ENCODE measurements at places on chromosomes 1 and 21. TPM values are rescaled to one million over a fixed set of nuclear protein-coding genes. Genes with fewer than 3 reads are reported as not detected.

DNA sequence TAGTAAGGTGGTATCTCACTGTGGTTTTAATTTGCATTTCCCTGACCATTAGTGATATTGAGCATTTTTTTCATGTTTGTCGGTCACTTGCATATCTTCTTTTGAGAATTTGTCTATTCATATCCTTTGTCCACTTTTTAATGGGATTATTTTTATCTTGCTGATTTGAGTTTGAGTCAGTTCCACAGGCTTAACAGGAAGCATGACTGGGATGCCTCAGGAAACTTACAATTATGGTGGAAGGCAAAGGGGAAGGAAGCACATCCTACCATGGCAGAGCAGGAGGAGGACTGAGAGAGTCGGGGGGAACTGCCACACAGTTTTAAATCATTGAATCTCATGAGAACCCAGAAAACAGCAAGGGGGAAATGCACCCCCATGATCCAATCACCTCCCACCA lies 51.1 kb downstream of the ODF2L start:
- no peak for DNase-seq

The TNNT2 gene
- total RNA-seq, result not detected

- DNase-seq, result no peak
Measured at GRCh38 chr1:201261771-201262547, 21.3 kb upstream of the PKP1 start.

DNA sequence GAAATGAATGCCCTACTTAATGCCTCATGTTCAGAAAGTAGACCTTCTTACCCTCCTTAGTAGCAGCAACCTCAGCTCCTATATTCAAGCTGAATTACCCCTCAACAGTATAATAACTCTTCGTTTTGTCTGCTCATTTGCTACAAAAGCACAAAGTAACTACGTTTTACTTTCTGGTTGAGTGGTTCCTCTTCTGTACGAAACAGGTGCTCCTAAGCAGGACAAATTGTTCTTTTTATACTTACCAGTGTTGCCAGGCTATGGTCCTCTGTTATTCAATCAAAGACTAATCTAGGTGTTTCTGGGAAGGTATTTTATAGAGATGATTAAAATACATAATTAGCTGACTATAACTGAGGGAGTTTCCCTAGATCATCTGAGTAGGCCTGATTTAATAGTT lies 484.2 kb upstream of the ADAMTS5 start:
- DNase-seq, result no peak

GRCh38 chr1:183821309-183821888 lies 16.5 kb downstream of the RGL1 start:
- DNase-seq, result no peak

The LMOD1 gene
- total RNA-seq, result not detected

The ORC1 gene
- 42.5 TPM for total RNA-seq

DNA sequence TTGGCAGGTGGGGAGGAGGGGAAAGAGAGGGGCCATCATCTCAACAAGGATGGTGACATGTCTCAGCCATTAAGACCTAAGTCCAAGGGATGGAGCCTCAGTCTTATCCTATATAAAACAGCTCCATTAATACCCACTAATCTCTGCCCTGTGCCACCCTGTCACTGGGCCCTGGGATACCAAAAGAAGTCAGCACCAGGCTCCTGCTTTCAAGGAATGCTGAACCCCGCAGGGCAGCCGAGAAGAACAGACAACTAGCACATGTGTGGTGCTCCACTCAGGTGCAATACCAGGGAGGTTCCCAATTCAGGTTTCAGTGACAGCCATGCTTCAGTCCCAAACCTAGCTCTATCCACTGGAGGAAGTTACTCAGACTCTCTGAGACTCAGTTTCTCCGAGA lies 128.4 kb downstream of the GRIK3 start:
- no peak for DNase-seq

GRCh38 chr1:241217516-241217915 lies 139.5 kb downstream of the RGS7 start:
- no peak for DNase-seq

- DNase-seq, result no peak
Measured at GRCh38 chr1:219798283-219799030, 129.9 kb downstream of the SLC30A10 start.

DNA sequence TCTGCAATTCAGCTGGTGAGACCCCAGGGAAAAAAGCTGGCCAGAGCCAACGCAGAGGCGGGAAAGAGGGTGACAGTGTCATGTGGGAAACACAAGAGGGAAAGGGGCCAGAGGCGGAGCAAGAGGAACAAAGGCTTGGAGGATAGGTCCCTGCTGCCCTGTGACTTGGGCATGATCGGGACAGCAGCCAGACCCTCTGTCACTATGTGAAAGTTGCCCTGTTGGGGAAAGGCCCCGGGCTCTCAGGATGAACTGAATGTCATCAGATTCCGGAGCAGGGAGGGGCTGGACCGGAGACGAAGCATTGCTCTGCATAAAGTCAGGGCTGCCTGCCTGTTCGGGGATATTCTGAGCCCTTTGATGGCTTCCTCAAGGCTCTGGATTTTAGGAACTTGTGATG lies 5.7 kb upstream of the ELF3 start:
- DNase-seq, result no peak

DNA sequence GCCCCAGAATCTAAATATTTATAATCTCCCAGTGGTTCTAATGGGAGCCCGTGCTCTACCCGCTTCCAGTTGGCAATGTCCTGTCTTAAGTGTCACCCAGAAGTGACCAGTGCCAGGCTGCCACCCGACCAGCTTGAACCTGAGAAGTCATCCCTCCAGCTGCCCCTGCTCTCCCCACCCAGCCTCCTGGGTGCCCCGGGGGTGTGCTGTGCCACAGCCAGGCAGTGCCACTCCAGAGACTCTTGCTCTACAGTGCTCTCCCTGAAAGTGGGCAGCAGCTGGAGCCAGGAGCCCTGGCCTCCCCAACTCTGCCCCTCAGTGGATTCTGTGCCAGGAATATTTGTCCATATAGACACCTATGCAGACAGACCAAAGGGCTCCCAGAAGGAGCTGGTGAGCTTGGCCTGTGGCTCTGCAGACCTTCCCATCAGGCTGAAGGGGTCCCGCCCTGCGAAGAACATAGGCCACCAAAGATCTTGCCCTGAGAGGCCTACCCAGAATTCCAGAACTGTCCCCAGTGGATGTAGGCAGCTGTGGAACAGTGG lies 9.0 kb upstream of the EPS8L3 start:
- DNase-seq, result no peak

GRCh38 chr1:54888080-54888733 lies 1.2 kb upstream of the DHCR24 start:
- DNase-seq, result no peak

- DNase-seq, result no peak
Measured at GRCh38 chr1:167562702-167563101, 9.1 kb upstream of the CREG1 start.

GRCh38 chr21:29825936-29826335 lies 113.9 kb downstream of the GRIK1 start:
- no peak for DNase-seq

GRCh38 chr1:6025269-6026094 lies 20.2 kb upstream of the KCNAB2 start:
- peak; percentile 56 for DNase-seq

GRCh38 chr1:54879872-54880271 lies 7.1 kb downstream of the DHCR24 start:
- no peak for DNase-seq

The CHIT1 gene
- total RNA-seq, result 0.53 TPM

GRCh38 chr1:42733415-42734200 lies 6.4 kb downstream of the CLDN19 start:
- no peak for DNase-seq

- no peak for DNase-seq
Measured at GRCh38 chr1:184118046-184118445, 66.5 kb downstream of the TSEN15 start.
